ENCODE measurements at places on chromosomes 12 and 14. TPM values are rescaled to one million over a fixed set of nuclear protein-coding genes. Genes with fewer than 3 reads are reported as not detected.

- H3K4me3 ChIP-seq = no peak overlapping the region
- H3K27me3 ChIP-seq = no peaks in the 10 kb centered on the region
- no peaks in the 10 kb centered on the region for H3K4me1 ChIP-seq
These were observed 272.1 kb downstream of the CEP128 start for GRCh38 chr14:80669426-80669825.

GRCh38 chr14:98925354-98926040 is 346.5 kb downstream of the BCL11B start:
- H3K27me3 ChIP-seq = no peaks in the 10 kb centered on the region
- DNase-seq = no peak
- H3K4me3 ChIP-seq = peak overlapping the region; percentile 28
- peaks cover 54% of the 10 kb centered on the region for H3K4me1 ChIP-seq
- peaks cover 9% of the 10 kb centered on the region for H3K36me3 ChIP-seq

The KCNJ8 gene
- not detected for total RNA-seq

GRCh38 chr12:1530592-1531152 is 63.7 kb downstream of the FBXL14 start:
- peaks cover 54% of the 10 kb centered on the region for H3K27me3 ChIP-seq
- H3K4me1 ChIP-seq = peaks cover 32% of the 10 kb centered on the region
- no peaks in the 10 kb centered on the region for H3K36me3 ChIP-seq

- no peak for DNase-seq
- H3K4me1 ChIP-seq = peaks cover 32% of the 10 kb centered on the region
- H3K36me3 ChIP-seq = no peaks in the 10 kb centered on the region
- peaks cover 61% of the 10 kb centered on the region for H3K27me3 ChIP-seq
- H3K27ac ChIP-seq = no peak overlapping the region
These were observed 4.9 kb downstream of the BMP4 start for GRCh38 chr14:53951627-53952303.

DNA sequence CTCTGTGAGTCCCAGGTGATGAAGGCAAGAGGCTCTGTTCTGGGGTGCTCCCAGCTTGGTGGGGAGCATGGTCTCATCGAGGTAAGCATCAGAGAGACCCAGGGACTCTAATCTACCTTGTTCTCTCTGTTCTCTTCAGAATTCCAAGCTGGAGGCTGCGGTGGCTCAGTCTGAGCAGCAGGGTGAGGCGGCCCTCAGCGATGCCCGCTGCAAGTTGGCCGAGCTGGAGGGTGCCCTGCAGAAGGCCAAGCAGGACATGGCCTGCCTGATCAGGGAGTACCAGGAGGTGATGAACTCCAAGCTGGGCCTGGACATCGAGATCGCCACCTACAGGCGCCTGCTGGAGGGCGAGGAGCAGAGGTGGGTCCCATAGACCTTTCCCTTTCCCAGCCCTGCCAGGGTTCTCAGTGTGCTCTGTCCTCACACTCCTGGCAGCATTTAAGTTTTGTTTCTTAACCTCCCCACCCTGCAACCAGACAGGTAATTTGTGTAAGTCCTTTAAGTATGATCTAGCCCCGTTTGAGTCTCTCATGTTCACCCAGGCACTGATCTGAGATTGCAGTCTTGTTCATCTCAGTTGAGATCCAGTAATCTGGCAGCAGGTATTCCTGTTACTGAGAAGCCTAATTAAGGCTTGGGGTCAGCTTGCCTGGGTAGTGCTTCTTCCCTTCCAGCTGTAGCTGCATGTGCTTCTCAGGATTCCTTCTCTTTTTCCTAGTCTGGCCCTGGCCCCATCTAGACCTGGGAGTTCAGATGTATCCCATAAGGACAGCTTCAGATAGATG is 14.8 kb upstream of the KRT81 start:
- no peak overlapping the region for H3K27ac ChIP-seq
- no peaks in the 10 kb centered on the region for H3K36me3 ChIP-seq
- DNase-seq = no peak
- no peak overlapping the region for H3K4me3 ChIP-seq
- peaks cover 16% of the 10 kb centered on the region for H3K4me1 ChIP-seq
- peaks cover 42% of the 10 kb centered on the region for H3K27me3 ChIP-seq

GRCh38 chr12:57474862-57475261 is 4.8 kb downstream of the ARHGAP9 start:
- H3K4me1 ChIP-seq = peaks cover 47% of the 10 kb centered on the region
- H3K27ac ChIP-seq = peak overlapping the region; percentile 37
- DNase-seq = no peak
- no peaks in the 10 kb centered on the region for H3K27me3 ChIP-seq

GRCh38 chr12:119802472-119802871 is 74.6 kb downstream of the CIT start:
- peaks cover 6% of the 10 kb centered on the region for H3K36me3 ChIP-seq
- H3K4me1 ChIP-seq = no peaks in the 10 kb centered on the region
- no peaks in the 10 kb centered on the region for H3K27me3 ChIP-seq
- H3K4me3 ChIP-seq = no peak overlapping the region

DNA sequence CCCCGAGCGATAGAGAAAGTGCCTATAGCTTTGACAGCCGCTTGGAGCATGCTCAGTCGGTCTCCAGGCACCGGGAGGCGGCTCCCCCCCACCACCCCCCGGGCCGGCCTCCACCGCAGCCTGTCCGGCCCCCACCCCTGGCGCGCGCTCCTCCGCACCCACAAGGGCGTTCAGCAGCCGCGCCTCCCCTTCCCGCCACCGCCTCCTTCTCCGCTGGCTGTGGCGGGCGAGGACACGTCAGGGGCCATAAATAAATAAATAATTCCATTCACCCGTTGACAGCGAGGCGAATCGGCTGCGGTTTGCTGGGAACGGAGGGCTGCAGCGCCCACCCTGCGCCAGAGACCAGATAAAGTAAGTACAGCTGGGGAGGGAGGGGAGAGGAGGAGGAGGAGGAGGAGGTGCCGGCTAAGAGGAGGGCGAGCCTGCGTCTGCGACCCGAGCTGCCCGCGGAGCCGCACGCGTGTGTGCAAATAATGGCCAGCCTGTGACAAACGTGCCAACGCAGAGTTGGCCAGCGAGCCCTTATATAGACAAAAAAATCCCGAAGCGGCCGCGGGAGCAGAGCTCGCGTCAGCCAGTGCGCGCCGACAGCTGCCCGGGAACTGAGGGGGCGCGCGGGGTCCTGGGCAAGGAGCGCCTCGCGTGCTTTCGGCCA is at the start of gene SLC16A7:
Gene SLC16A7 (plus strand): TSS at position 147 of the 658 bp plus-strand sequence. CDS start 108,773 bp downstream, outside the sequence.
- peaks cover 53% of the 10 kb centered on the region for H3K4me1 ChIP-seq
- peak; percentile 91 for DNase-seq
- peaks cover 23% of the 10 kb centered on the region for H3K36me3 ChIP-seq
- peak within 1 kb of the TSS; percentile 100 for H3K27ac ChIP-seq
- H3K4me3 ChIP-seq = peak within 1 kb of the TSS; percentile 82
